ENCODE measurements at places on chromosomes 12 and 14.
A peak's percentile ranks its signal among the peaks of the same experiment; 100 is the strongest.

GRCh38 chr12:3445119-3445978, 45.7 kb upstream of the PRMT8 start:
- DNase-seq = no peak

- no peak for DNase-seq
These were observed 47.6 kb downstream of the TMEM30B start for GRCh38 chr14:61233436-61233956.

DNA sequence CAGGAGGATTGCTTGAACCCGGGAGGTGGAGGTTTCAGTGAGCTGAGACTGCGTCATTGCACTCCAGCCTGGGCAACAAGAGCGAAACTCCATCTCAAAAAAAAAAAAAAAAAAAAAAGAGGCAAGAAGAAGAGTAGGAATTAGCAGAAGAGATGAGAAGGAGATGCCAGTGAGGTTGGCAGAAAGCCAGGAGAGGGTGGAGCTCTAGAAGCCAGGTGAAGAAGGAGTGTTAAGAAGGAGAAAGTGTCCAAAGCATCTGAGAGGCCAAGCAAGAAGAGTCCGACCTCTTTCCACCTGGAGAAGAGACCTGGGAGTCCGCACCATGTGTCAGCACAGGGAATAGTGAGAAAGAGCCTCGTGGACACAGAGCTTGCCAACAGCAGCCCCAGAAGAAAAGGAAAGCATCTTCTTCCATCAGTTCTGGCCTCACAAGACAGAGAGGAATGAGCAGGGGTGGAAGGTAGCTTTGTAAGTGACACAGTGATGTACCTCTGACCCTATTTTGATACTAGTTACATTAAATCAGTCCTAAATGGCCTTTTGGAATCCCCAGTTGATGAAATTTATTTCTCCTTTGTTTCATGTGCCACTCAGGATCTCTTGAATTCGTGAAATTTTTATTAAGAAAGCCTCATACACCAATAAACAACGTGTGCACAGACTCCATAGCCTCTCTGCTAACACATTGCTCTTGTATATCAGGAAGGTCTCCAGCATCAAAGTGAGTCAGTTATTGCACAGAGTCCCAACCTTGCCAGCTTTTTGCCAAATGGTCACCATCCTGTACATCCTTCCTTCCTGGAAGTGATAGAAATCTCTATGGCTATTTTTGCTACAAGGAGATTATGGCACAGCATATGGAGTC, 70.6 kb downstream of the SAMD4A start:
- no peak for DNase-seq

DNA sequence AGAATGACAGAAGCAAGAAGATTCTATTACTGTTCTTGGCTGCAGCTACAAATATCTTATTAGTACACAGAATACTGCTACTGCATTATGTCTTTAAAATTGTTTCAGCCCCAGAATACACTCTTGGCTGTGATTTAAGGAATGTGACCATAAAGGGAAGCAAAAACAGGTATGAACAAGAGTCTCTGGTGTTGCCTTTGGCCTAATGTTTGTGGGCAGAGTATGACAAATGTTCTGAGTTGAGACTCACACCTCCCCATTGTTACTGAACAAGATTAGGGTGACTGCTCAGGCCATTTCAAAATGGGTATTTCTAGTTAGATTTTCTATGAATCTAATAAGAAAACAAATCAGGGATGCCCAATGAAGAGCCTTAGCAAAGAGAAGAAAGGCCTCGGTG, 28.5 kb downstream of the TTC6 start:
- DNase-seq = no peak

- DNase-seq = no peak
These were observed 133.0 kb downstream of the KIF26A start for GRCh38 chr14:104271391-104271790.

DNA sequence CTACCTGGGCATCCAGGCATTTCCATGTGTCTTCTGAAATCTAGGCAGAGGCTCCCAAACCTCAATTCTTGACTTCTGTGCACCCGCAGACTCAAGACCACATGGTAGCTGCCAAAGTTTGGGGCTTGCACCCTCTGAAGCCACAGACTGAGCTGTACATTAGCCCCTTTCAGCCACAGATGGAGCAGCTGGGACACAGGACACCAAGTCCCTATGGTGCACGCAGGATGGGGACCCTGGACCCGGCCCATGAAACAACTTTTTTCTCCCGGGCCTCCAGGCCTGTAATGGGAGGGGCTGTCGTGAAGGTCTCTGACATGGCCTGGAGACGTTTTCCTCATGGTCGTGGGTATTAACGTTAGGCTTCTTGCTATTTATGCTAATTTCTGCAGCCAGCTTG, 330.0 kb downstream of the RERGL start:
- DNase-seq = no peak

GRCh38 chr14:95341115-95341514, 21.4 kb upstream of the CLMN start:
- DNase-seq = no peak

DNA sequence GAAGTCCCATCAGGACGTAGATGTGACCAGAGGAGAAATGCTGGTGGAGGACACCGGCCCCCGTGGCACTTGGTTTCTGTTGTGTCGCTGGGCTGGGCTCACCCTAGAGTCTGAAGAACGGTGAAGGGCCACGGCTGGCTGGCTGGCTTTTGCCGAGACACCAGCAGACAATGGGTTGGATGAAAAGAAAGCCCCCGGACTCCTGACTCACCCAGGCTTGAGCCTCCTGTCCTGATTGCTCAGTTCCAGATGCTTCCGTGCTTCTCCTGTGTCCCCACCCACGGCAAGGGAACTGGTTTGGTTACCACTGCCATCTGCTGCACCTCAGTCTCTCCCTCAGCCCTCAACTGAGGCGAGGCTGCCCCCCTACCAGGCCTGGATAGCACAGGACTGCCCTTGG, 10.4 kb upstream of the ENDOU start:
- DNase-seq = no peak

DNA sequence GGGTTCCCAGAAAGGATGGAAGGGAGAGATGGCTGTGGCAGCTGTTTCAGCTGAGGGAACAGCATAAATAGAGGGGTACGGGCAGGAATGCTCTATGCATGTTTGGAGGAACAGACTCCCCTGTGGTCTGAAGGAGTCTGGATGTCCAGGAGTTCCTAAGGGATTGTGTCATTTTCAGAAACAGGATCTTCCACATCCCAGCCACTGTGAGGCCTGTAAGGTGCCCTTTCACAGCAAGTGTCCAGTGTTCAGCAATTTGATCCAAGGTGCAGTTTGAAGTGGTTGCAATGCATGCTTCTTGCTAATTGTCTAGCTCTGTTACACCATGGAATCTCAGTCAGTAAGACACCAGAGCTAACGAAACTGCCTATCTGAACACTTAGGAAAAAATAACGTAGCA, 46.7 kb upstream of the TCL1A start:
- DNase-seq = no peak

DNA sequence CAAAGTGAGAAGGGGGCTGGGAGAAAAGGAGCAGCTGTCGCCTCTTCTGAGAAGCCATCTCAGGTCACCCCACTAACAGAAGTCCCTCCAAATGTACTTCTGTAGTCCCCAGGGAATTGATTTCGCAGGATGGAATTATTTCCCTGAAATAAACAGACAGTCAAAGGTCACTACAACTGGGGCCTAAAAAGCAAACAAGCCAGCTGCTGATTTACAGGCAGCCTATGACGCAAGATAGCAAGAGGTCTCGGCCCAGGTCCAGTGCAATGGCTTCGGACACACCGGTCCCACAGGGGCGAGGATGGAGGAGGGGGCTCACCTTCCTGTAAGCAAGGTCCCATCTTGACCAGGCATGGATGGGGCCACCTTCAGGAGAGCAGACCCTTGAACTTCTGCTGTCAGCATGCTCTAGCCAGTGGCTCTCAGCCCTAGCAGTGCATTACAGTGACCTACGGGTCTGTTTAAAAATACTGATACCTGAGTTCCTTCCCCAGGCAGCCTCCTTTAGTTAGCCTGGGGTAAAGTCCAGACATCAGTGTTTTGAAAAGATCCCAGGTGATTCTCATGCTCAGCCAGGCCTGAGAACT, 18.1 kb downstream of the NUAK1 start:
- no peak for DNase-seq

GRCh38 chr12:25207846-25208245, 12.8 kb downstream of the ETFRF1 start:
- no peak for DNase-seq

GRCh38 chr12:110848314-110848923, 1.6 kb downstream of the CCDC63 start:
- DNase-seq = no peak

- DNase-seq = no peak
These were observed 14.1 kb upstream of the KRAS start for GRCh38 chr12:25264862-25265261.

- peak; percentile 72 for DNase-seq
These were observed 1.9 kb upstream of the CLEC2D start for GRCh38 chr12:9667403-9668160.

DNA sequence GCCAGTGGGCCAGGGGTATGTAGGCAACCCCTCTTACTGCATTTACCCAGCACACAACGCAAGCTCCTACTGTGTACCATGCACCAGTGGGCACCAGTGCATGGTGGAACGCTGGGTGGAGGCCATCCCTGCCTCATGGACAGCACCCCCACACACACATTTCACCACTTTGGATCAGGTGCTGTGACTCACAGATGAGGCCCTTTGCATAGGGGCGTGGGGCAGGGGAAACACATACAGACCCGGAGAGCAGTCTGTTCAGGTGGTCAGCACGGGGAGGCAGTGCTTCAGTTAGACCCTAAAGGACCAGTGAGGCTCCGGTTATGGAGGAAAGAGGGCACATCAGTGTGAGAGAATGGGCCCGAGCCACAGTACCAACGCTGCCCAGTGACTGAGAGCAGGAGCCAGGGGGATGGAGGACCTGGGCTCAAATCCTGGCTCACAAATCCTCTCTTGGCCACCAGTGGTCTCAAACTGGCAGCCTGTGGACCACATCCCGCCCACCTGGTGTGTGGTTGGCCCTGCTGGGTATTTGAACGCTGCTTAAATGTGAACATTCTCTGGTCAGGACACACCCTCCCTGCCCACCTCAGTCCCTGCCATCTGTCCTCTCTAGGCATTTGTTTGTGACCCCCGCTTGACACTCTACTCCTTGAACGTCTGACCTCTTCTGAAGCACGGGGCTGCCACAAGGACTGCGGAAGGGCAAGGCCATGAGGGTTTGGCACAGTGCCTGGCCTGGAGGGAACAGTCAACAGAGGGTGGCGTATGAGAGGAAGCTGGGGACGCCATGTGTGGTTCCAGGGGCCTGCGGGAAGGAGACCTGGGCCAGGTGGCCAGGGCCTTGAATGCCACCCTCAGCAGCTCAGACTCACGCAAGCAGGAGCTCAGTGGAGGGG, 46.7 kb downstream of the FAM222A start:
- no peak for DNase-seq

All from GM12878 (cell line).